ENCODE measurements at places on chromosomes 3 and 15. TPM values are rescaled to one million over a fixed set of nuclear protein-coding genes. Genes with fewer than 3 reads are reported as not detected.

Gene GABRR3
- not detected for total RNA-seq

Gene SCN5A
- total RNA-seq: 0.29 TPM

Gene MORC1
- not detected for total RNA-seq

Gene ROBO2
- total RNA-seq: 1.0 TPM

Gene PLCH1
- total RNA-seq: 0.17 TPM

Gene MAPKAPK3
- 38.0 TPM for total RNA-seq

Gene OR5K1
- total RNA-seq: not detected

Gene PTH1R
- 0.66 TPM for total RNA-seq

Gene RYR3
- total RNA-seq: not detected

Gene ISLR2
- not detected for total RNA-seq

Gene VGLL3
- 25.7 TPM for total RNA-seq

Gene MRPL46
- 11.6 TPM for total RNA-seq

Gene GADL1
- total RNA-seq: 0.33 TPM

Gene GNAT1
- total RNA-seq: not detected

Gene SERPINI2
- not detected for total RNA-seq

All from smooth muscle cell of trachea (primary cell).